ENCODE measurements at places on chromosomes 3 and 15.

DNA sequence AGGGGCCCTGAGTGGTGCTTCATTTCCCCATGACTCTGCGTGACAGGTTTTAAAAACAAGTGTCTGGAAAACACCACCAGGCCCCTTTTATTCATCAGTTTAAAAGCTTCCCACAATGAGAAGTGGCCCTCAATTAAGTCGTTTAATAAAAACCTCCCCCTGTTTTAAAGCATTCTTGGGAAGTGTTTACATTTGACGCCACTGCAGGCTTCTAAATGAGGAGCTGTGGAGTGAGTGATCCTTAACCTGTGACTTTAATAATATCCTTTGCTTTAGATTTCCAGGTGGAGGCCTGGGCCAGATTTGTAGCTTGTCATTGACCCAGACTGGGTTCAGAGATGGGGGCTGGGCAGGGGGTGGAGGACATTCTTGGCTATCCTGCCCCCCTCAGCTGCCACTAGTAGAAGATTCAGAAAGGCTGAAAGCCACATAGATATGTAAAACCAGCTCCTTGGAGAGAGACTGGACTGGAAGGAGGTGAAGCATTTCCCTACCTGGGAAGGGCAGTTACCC is 11.3 kb downstream of the CGNL1 start:
- DNase-seq: no peak

GRCh38 chr15:68196445-68197169 is 8.5 kb downstream of the CALML4 start:
- DNase-seq: no peak

GRCh38 chr15:96460106-96460505 is 129.6 kb downstream of the NR2F2 start:
- no peak for DNase-seq

GRCh38 chr3:65914740-65915367 is 123.9 kb downstream of the MAGI1 start:
- no peak for DNase-seq

GRCh38 chr3:4866866-4867265 is 112.4 kb upstream of the BHLHE40 start:
- DNase-seq: no peak

DNA sequence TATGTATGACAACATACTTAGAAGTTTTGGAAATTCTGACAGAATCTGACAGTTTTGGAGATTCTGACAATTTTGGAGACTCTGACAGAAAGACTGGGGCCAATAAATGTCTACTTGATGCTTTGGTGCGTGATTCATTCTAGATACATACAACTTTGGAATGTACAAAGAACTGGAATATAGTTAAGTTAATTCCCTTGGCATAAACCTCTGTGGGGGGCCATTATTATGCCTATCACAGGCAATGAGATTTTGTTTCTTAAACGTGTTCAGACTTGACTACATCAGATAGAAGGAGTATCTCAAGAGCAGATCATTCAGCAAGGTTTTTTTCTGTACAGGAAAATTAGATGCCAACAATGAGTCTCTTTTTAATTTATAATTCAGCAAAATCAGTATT is 617.6 kb upstream of the ZNF717 start:
- no peak for DNase-seq

- no peak for DNase-seq
Measured at GRCh38 chr15:79981831-79982455, 10.9 kb upstream of the BCL2A1 start.

DNA sequence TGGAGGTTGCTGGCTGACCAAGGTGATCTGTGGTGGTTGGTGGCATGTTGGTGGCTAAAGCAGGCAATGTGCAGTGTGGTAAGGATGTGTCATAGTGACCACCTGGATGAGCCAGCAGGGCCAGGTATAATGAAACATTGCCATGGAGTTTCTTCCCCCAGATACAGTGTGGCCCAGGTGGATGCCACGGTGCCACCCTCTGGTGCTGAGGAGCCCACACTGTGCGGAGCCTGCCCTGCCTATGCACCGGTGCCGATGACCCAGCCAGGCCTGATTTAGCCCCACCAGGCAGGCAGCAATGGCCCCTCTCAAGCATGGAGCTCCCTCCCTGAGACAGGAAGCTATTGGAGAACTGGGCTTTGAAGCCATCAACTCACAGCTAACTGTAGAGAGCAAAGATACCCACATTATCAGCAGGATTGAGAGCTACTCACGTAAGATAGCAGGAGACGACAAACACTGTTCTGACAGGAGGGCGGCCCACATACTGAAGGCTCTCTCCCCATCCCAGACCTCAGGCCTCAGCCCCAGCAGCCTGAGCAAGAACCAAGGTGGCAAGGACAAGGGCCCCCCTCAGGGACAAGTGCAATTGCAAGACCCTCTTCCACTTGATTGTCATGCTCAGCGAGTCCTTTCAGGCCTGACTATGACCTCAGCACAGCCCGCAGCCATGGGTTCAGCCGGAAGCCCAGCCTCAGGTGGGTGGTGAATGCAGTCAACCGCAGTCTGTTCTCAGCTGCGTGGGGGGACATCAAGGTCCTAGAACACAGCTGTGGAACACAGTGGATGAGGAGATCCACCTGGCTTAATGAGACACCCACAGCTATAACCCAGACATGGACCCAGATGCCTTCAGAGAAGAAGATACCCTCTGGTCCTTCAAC is 82.8 kb upstream of the CDV3 start:
- DNase-seq: peak; percentile 11

GRCh38 chr3:109985943-109986555 is 648.7 kb upstream of the DPPA4 start:
- no peak for DNase-seq

DNA sequence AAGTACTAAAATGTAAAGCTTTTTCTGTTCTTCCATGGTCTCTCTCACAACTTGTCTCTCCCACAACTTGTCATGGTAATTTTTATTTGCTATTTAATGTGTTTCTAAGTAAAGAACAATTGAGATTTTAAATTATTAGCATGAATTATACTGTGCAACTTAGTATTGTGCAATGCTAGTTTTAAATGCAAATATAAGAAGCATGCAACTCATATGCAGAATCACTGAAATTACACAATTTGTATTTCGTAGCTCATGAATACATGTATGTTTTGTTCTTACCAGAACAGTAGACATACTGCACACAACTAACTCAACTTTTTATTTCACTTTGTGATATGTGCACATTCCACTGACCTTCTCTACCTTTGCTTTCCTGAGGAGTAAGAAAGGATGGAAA is 96.5 kb downstream of the SQOR start:
- DNase-seq: no peak

DNA sequence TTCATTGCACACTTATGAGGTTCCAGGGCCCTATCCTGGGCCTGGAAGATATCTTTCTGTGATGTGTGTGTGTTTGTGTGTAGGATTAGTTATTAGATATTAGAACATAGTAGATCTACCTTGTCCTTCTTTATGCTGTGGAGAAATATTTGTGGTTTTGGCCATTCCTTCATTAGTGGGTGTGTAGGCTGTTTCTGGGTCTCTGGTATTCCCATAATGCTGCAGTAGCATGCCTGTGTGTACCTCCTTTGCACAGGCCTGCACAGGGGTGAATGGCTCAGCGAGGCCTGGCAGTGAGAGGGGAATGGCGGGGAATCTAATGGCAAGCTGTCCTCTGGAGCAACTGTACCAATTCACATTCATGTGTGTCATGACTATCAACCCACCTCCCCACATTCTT is 125.8 kb upstream of the MRPS22 start:
- DNase-seq: no peak

GRCh38 chr3:184039414-184039813 is 7.9 kb downstream of the HTR3D start:
- DNase-seq: no peak

GRCh38 chr15:80906159-80906766 is 83.4 kb downstream of the MESD start:
- DNase-seq: no peak

- DNase-seq: peak; percentile 12
Measured at GRCh38 chr3:192467230-192468140, 259.9 kb downstream of the FGF12 start.

GRCh38 chr3:154178172-154178571 is 57.0 kb downstream of the ARHGEF26 start:
- no peak for DNase-seq

Data from activated gamma-delta T cell treated with Interleukin-2 at 50 U/mL for 16 hours (primary cell).